ENCODE measurements at places on chromosomes 5 and 9.
A peak's percentile ranks its signal among the peaks of the same experiment; 100 is the strongest.

- DNase-seq: no peak
Measured at GRCh38 chr5:128701301-128701700, 163.3 kb upstream of the FBN2 start.

- no peak for DNase-seq
Measured at GRCh38 chr9:90107726-90108655, 503.2 kb downstream of the GADD45G start.

GRCh38 chr9:122261469-122261881, 3.2 kb downstream of the RBM18 start:
- DNase-seq: peak; percentile 64

DNA sequence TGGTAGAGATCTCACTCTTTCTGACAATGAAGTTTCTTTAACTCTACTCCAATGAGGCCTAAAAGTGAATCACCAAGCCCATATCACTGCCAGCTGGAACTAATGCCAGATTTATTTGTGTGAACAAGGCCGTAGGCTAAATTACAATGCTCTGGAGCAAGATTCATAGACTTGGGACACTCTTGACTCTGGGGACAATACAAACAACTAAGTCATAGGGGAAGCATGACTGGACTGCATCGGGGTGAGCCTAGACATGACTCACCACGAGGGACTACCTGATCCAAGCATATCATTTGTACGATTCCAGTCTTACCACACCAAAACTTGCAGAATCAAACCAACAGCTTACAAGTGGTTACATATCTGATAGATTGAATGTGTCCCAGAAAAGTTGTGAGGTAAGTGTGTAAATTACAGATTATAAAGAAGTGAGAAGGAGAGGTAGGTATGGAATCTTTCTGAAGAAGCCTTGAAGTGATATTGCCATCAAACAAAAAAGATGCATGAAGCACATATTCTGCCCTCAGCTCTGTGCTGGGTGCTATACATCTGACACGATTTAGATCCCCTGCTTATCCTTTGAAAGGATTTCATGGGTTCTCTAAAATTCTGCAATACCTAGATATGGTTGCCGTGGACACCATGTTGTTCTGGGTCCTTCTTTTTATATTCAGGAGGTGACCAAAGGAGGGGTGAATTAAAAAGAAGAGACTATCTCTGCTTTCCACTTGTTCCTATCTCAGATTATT, 199.3 kb upstream of the PDE4D start:
- no peak for DNase-seq

DNA sequence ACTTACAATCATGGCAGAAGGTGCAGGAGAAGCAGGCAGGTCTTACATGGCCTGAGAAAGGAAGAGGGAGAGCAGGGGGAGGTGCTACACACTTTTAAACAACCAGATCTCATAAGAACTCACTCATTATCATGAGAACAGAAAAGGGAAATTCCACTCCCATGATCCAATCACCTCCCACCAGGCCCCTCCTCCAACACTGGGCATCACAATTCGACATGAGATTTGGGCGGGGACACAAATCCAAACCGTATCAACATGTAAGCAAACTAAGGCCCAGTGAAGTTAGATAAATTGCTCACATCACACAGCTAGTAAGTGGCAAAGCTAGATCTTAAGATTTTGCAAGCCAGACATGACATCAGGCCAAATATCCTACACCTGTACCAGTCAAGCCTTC, 48.3 kb upstream of the RIC1 start:
- no peak for DNase-seq

- DNase-seq: peak; percentile 21
Measured at GRCh38 chr9:20649381-20649780, 27.1 kb upstream of the MLLT3 start.

DNA sequence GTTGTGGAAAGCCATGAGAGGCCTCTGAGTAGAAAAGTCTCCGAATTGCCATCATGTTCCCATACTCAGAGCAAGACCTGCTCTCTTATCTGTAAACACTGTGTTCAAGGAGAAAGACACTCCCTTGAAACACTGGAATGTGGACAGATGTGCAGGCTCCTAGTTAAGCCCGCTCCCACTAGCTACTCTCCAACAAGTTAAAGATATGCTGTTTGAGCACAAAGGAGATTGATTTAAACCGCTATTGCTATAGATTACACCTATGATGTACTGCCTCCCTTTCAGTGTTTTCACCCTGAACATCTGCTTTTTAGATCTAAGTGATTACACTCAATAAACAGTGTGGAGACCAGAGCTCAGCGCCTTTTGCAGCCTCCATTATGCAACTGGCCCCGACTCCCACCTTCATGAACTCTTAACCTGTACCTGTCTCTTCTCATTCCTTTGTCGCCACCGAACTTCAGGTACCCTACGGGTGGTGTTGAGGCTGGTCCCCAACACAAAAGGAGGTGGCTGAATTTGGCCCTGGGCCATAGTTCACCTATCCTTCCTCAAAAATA, 47.5 kb downstream of the TMEM245 start:
- no peak for DNase-seq
